ENCODE measurements at places on chromosomes 4 and X.

DNA sequence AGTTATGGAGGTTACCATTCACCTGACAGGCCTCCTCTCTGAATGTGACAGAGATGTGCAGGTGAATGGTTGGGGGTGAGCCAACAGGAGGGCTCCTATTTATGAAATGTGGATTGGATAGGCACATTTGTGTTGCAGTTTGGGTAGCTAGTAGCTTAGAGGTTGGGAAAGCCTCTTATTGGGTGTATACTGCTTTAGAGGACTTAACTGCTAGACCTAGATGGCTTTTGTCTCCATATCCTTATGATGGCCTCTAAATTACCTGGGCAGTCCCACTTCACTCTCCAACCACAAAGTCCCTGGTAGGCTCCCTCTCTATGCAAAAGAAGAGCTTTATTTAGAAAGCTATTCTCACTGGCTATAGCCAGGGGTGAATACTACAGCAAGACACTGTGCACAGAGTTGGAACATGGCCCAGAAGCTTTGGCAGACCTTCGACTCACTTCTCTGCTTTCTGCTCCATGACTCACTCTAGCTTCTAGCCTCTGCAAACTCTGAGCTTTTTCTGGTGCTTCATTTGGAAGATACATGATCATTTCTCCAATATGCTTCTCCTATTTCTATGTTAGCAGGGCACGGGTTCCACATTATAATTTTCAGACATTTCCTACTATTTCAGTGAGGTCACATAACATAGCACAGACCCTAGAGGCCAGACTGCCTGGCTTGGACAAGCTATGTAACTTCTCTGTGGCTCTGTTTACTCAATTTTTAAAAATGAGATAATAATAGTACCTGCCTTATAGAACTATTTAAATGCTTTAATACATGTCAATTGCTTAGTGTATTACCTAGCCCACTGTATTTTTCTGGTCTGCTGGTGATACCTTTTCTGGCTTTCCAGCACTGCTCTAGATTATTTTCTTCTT lies 6.0 kb upstream of the VGLL1 start:
- no peak for DNase-seq

- no peak for DNase-seq
These were observed 49.3 kb upstream of the EPGN start for GRCh38 chr4:74258963-74259362.

DNA sequence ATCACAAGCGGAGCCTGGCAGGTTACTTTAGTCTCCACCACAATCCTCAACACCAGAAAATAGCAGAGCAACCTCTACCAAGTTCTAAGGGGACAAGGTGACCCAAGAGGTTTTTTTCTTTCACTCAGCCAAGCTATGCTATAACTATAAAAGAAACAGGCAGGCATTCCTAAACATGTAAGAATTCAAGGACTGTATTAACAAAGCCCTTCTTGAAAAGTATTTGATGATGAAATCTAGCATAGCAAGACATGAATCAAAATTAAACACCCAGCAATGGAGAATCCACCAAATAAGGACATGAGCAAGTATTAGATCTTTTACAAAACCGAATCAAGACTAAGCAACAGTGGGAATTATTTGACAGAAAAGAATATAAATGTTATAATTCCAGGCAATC lies 25.7 kb upstream of the C1QTNF7 start:
- no peak for DNase-seq

GRCh38 chr4:102823897-102824296 lies 3.5 kb downstream of the UBE2D3 start:
- DNase-seq: no peak

- DNase-seq: no peak
These were observed 64.2 kb upstream of the DIPK2B start for GRCh38 chrX:45264865-45265264.

DNA sequence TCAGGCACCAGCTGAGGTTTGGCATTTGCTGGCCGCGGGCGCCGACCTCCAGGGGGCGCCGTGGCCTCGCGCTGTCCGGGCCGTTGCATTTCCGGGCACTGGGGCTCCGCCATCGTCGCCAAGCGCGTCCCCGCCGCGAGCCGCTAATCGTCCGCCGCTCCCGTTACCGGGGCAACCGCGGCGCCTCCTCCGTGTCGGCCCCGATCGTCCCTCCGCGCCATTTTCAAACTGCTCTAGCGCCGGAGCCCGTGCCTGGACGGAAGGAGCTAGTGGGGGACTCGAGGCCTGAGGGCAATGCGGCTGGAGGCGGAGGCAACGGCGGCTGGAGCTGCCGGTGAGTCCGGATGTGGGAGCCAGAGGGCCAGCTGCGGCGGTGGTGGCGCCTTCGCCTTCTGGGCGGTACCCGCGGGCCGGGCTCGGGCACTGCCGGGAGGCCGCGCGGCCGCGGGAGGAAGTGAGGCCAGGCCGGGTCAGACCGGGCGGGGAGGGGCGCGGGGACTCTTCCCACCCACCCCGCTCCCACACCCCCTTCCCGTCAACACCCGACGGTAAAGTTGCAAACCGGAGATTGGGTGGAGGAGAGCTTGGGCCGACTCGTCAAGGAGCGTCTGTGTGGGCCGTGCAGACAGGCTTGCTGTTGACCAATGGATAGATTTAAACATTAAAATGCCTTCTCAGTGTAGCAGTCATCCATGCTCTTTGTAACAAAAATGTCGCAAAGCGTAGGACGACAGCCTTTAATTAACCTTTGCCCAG lies at the start of gene CEP135:
Gene CEP135, plus strand, starts transcription at position 220 of the 756 bp plus-strand sequence. CDS start 3,186 bp downstream, outside the sequence.
- peak; percentile 99 for DNase-seq

DNA sequence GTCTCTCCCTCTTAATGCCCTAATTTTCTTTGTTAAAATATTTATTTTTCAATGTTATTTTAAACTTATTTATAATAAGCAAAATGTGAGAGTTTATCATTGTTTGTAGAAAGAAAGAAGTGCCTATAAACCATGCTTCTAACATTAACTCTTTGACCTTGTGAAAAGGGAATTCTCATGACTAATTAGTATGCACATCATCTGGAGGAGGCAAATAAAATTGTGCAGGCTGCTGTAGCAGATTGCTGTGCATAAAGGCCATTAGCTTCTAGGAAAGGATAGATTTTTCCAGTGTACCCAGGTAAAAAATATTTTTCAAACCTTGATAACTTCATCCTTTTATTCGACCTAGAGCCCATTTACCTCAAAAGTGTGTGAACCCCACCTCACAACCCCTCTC lies 84.6 kb upstream of the GUCY1A1 start:
- no peak for DNase-seq

- DNase-seq: no peak
These were observed 4.1 kb downstream of the CAMK2D start for GRCh38 chr4:113757486-113757885.

- DNase-seq: no peak
These were observed 823.2 kb downstream of the CCSER1 start for GRCh38 chr4:90950385-90950841.

- DNase-seq: no peak
These were observed 587.1 kb upstream of the HTR2C start for GRCh38 chrX:113996781-113997180.

DNA sequence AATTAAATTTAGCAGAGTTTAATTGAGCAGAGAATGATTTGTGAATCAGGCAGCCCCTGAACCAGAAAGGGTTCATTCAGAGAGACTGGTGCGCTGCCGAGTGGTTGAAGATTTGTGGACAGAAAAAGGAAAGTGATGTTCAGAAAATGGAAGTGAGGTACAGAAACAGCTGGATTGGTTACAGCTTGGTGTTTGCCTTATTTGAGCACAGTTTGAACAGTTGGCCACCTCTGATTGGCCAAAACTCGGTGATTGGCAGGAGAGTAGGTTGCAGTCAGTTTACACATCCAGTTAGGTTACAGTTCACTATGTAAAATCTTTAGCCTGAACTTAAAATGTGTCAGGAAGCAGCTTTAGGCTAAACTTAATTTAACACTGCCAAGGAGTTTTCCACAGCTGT lies 14.9 kb downstream of the MID1IP1 start:
- DNase-seq: no peak

- DNase-seq: no peak
These were observed 168.8 kb upstream of the RBPJ start for GRCh38 chr4:26152056-26152455.

- no peak for DNase-seq
These were observed 56.7 kb downstream of the HTRA3 start for GRCh38 chr4:8326206-8326605.

DNA sequence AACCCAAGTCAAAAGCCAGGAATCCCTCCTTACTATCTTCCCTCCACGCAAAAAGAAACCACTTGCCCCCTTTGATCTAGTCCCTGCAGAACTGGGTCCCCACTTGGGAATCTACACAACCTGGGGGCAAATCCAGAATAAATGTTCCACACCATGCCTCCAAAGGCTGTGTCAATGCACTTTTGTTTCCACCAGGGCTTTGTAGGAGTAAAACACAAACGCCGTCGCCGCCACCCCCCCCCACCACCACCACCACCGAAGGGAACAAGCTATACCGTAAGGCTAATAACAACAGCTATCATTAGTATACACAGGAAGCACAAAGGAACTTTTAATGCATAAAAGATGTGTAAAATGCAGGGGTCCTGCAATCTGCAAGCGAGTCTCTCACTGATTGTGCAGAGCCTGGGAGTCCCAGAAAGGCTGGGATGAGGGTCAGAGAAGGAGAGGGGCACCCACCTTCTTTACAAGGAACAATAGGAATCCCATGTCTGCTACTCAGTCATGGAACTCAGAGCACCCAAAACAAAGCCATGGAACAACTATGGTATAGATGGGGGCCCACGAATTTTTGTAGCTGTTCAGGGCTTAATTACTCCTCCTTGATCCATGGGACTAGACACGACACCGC lies 13.2 kb downstream of the BCOR start:
- no peak for DNase-seq

GRCh38 chr4:183035726-183036415 lies 63.2 kb upstream of the WWC2 start:
- DNase-seq: no peak

DNA sequence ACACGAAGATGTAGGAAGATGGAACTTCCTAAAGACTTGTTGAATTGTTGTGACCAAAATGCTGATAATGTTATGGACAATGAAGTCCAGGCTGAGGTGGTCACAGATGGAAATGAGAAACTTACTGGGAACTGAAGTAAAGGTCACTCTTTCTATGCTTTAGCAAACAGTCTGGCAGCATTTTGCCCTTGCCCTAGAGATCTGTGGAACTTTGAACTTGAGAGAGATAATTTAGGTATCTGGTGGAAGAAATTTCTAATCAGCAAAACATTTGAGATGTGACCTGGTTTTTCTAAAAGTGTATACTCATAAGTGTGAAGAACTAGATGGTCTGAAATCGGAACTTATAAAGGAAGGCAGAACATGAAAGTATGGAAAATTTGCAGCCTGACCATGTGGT lies 1785.9 kb downstream of the PCDH7 start:
- DNase-seq: no peak

- DNase-seq: no peak
These were observed 51.0 kb downstream of the ADGRL3 start for GRCh38 chr4:61251129-61251528.

DNA sequence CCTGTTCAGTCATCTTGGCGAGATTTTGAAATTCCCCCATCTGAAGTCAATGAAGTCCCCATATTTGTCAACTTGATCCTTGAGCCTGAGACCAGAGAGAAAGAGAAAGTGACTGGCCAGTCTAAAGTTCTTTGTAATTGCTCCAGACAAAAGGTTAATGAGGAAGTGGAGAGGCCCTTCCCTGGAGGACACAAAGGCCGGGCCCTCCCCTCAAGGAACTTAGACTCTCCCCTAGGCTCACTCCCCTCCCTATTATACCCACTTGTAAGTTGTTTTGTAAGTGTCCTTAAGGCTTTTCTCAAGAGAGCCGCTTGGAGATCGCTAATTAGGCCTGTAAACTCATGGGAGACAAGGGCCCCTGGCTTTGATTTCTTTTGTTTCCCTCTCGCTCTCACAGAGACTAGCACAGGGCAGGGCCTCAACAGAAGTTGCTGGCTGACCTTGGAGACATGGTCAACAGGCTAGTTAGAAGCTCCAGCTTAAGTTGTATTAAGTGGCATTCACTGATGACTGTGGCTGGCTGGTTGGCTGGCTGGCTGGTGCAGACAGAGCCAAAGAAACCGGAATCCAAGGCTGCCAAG lies 20.3 kb upstream of the GPC4 start:
- no peak for DNase-seq

DNA sequence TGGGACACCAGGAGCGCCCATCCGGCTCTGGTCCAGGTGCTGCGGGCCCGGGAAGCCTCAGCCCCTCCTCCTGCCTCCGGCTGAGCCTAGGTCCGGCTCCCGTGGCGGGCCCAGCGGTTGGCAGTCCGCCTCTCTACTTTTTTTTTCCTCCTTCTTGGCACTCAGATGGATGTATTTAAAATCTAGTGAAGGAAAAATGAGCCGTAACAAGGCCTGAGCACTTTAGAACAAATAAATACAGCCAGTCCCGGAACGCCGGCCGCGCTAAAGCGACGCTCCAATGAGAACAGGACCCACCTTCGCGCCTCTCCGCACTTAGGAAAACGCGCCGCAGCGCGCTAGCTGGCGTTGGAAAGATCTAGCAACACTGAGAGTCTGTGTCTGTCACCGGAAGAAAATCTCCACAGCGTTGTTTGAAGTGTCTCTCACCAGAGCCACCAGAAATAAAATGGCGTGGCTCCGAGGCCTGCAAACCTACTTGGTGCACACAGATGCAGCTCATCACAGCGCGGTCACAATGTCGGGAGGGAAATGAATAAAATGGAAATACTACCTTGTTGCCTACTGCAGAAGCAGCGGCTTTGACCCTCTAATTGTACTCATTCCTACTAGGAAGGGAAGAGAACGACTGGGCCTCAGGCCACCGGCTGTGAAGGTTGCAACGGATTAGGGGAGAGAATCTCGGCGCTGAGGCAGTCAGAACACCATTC lies 4.7 kb downstream of the NEUROG2 start:
- peak; percentile 39 for DNase-seq

DNA sequence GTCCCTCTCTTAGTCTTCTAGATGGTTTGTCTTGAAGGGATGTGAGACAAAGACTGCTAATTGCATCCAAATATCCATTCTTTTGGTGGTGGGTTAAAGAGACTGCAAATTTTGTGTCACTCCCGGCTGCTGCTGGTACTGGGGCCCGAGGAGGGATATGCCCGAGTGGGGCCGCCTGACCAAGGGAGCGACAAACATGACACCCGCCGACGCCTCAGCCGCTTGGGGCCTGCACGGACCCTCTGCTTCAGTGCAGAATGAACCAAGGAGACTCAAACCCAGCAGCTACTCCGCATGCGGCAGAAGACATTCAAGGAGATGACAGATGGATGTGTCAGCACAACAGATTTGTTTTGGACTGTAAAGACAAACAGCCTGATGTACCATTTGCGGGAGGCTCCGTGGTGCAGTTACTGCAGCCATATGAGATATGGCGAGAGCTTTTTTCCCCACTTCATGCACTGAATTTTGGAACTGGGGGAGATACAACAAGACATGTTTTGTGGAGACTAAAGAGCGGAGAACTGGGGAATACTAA lies 13.6 kb upstream of the ARX start:
- DNase-seq: no peak

- no peak for DNase-seq
These were observed 24.2 kb downstream of the MAGED1 start for GRCh38 chrX:51917604-51918003.

DNA sequence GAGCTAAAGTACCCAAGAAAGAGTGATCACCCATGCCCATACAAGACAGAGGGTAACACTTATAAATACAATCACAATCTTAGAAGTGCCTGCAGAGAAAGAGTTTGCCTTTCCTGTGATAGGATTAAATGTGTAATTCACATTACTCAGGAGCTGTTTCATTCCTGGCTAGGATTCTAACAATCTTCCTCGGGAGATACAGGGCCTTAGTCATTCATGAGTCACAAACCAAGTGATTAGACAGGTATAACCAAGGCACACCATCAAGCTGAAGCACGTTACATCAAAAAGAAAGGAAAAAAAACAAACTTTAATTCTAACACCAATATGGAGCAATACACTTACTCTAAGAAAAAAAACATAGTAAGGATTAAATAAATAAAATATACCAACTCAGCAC lies 14.9 kb downstream of the ABCG2 start:
- no peak for DNase-seq

- no peak for DNase-seq
These were observed 44.9 kb upstream of the STIM2 start for GRCh38 chr4:26815706-26816105.

All from glutamatergic neuron (in vitro differentiated cells).